ENCODE measurements at places on chromosomes 7 and 10. TPM values are rescaled to one million over a fixed set of nuclear protein-coding genes. Genes with fewer than 3 reads are reported as not detected.

DNA sequence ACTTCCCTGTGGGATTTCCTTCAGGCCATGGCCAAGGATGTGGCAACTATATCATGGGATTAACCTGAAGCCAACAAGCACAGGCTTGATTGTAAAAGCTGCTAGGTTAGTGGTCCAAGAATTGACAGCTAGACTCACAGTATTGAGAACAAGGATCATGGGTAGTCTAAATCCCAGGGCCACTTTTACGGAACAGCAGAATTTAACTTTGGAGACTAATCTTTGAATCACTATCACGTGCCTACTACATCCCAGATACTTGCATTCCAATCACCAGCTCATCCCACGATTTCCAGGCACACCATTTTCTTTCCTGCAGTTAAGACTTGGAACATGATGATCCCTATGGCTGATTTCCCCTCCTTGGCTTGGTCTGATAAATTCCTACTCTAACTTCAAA, 65.6 kb upstream of the ADO start:
- H3K4me3 ChIP-seq: no peak overlapping the region
- no peaks in the 10 kb centered on the region for H3K36me3 ChIP-seq
- H3K4me1 ChIP-seq: no peaks in the 10 kb centered on the region
- H3K27me3 ChIP-seq: no peaks in the 10 kb centered on the region
- no peak for DNase-seq

GRCh38 chr7:137965942-137966640, 35.8 kb downstream of the CREB3L2 start:
- DNase-seq: no peak
- H3K27ac ChIP-seq: no peak overlapping the region
- H3K27me3 ChIP-seq: no peaks in the 10 kb centered on the region
- H3K36me3 ChIP-seq: no peaks in the 10 kb centered on the region

- no peaks in the 10 kb centered on the region for H3K36me3 ChIP-seq
- H3K4me3 ChIP-seq: peak overlapping the region; percentile 39
- peak overlapping the region; percentile 78 for H3K27ac ChIP-seq
- H3K27me3 ChIP-seq: no peaks in the 10 kb centered on the region
- DNase-seq: no peak
- peaks cover 12% of the 10 kb centered on the region for H3K4me1 ChIP-seq
Measured at GRCh38 chr7:7761340-7761973, 43.0 kb upstream of the RPA3 start.

DNA sequence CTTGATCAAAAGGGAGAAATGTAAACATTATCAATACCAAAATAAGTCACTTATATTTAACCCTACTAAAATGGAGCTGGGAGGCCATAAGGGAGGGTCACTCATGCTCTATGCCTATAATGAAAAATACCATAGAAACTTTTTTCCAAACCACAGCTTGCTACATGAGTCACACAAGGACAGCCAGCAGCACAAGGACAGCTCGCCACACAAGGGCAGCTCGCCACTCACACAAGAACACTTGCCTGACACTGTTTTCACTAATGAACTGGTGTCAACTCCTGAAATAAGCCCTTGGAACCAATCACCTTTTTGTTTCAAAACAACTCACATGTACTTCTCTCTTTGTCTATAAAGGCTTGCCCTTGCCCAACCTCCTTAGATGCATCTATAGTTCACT, 43.3 kb downstream of the FRMPD2 start:
- no peak overlapping the region for H3K4me3 ChIP-seq
- H3K36me3 ChIP-seq: no peaks in the 10 kb centered on the region
- no peak overlapping the region for H3K27ac ChIP-seq
- no peaks in the 10 kb centered on the region for H3K27me3 ChIP-seq

- no peak for DNase-seq
- no peaks in the 10 kb centered on the region for H3K4me1 ChIP-seq
- H3K27ac ChIP-seq: no peak overlapping the region
- H3K4me3 ChIP-seq: no peak overlapping the region
- H3K36me3 ChIP-seq: no peaks in the 10 kb centered on the region
Measured at GRCh38 chr7:142629588-142630260, 119.5 kb upstream of the PRSS1 start.

DNA sequence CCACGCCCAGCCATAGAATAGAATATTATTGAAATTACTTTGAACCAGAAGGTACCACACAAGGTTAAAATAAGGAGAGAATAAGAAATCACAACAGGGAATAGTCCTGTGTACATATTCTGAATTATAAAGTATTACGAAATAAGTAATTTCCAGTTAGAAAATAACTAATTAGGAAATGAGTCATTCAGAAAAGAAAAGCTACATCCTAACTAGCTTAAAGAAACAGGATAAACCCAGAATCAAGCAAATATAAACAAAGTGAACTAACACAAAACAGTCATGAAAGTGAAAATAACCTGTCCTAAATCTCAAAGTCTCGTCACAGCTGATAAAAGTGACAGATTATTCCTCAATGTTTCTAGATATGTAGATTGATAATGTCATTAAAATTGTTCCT, 74.8 kb upstream of the NEBL start:
- no peak for DNase-seq
- H3K27ac ChIP-seq: no peak overlapping the region
- no peak overlapping the region for H3K4me3 ChIP-seq
- H3K4me1 ChIP-seq: no peaks in the 10 kb centered on the region

DNA sequence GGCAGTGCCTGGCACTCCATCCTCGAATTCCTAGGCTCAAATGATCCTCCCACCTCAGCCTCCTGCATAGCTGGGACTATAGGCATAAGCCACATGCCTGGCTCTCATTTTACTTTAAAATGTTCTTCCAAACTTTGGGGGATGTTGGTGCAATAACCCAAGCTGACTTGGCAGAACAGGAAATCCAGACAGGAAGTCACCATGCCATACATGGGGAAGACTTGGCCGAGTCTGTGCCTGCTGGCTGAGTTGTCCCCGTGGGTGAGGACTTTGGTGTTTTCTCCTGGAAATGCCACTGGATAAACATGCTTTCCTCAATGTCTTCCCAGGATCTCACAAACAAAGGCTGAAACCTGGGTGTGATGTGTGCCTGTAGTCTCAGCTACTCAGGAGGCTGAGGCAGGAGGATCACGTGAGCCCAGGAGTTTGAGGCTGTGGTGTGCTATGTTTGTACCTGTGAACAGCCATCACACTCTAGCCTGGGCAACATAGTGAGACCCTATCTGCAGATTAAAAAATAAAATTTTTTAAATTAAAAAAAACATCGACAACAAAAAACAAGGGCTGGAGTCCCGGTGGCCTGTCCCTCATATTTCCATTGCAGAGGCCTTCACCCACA, 19.8 kb downstream of the HKDC1 start:
- DNase-seq: no peak
- no peaks in the 10 kb centered on the region for H3K36me3 ChIP-seq

- no peaks in the 10 kb centered on the region for H3K27me3 ChIP-seq
- peak overlapping the region; percentile 69 for H3K27ac ChIP-seq
- peaks cover 55% of the 10 kb centered on the region for H3K4me1 ChIP-seq
- H3K4me3 ChIP-seq: no peak overlapping the region
- no peak for DNase-seq
- no peaks in the 10 kb centered on the region for H3K36me3 ChIP-seq
Measured at GRCh38 chr10:4059471-4060138, 274.6 kb upstream of the KLF6 start.

DNA sequence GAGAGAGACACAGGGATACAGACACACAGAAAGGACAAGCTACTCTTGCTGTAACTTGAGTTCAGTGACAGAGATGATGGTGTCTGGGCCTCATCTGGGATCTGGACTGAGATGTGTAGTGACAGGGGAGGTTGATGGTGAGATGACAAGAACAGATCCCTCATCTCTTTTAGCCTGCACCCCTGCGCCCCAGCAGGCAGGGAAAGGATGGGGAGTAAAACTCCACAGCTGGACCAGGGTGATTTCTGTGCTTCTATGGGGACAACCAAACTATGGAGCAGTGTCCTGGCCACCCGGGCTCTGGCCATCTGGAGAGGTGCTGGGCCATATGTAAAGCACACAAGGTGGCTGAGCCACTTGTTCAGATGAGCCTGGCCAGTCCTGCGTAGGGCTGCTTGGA, 4.5 kb upstream of the LRRC18 start:
- H3K4me3 ChIP-seq: no peak overlapping the region
- no peaks in the 10 kb centered on the region for H3K36me3 ChIP-seq
- no peak overlapping the region for H3K27ac ChIP-seq
- H3K4me1 ChIP-seq: peaks cover 5% of the 10 kb centered on the region

GRCh38 chr10:70540789-70541360, 61.7 kb downstream of the PRF1 start:
- no peak for DNase-seq
- no peaks in the 10 kb centered on the region for H3K4me1 ChIP-seq
- no peak overlapping the region for H3K27ac ChIP-seq

DNA sequence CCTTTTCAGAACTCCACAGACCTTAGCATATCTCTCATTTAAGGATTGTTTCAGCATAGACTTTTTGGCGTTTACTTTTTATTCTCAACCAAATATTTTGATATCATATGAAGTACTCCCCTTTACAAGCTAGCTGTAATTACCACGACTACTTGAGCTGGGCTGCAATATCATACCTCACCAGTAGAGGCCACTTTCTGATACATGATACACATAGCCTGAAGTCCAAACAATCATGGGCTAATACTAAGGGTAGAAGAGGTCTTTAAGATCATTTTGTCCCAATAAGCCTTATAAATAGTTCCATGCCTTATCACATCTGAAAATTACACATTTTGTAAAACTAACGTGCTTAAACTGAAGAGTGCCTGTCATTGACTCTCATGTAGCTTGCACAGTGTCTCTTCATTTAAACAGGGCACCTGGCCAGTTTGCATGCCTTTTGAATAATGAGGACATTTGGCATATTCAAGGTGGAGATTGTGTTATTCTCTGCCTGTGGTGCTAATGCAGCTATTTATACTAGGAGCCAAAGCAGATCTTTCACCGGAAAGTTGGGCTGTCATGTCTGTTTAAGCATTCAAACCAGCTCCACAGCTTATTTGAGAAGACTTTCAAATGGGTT, 403.7 kb upstream of the ZMIZ1 start:
- no peak overlapping the region for H3K27ac ChIP-seq
- H3K27me3 ChIP-seq: no peaks in the 10 kb centered on the region
- no peak overlapping the region for H3K4me3 ChIP-seq
- H3K4me1 ChIP-seq: no peaks in the 10 kb centered on the region
- no peaks in the 10 kb centered on the region for H3K36me3 ChIP-seq
- DNase-seq: no peak

DNA sequence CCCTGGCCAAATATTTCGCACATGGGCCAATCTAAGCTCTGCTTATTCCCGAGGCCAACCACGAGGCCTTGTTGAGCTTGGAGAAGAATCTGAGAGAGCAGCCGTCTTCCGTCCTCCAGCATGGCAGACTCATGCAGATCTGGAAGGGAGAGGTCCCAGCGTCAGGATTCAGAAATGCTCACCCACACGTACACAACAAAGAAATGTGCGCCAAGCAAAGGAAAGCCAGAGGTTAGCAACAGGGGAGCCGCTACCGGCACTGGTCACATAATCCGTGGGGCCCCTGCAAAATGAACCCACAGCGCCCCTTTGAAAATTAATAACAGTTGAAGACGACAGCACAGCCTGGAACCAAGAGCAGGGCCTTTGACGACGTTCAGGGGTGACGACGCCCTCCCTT, 25.4 kb upstream of the PRKAG2 start:
- no peak overlapping the region for H3K4me3 ChIP-seq
- no peak for DNase-seq
- H3K36me3 ChIP-seq: no peaks in the 10 kb centered on the region
- no peaks in the 10 kb centered on the region for H3K27me3 ChIP-seq
- H3K4me1 ChIP-seq: no peaks in the 10 kb centered on the region

- H3K4me1 ChIP-seq: peaks cover 2% of the 10 kb centered on the region
- DNase-seq: no peak
- H3K27ac ChIP-seq: no peak overlapping the region
- no peaks in the 10 kb centered on the region for H3K27me3 ChIP-seq
- no peaks in the 10 kb centered on the region for H3K36me3 ChIP-seq
Measured at GRCh38 chr10:111698711-111699110, 484.9 kb downstream of the GPAM start.

GRCh38 chr7:8597565-8597964, 164.2 kb downstream of the NXPH1 start:
- no peak for DNase-seq

DNA sequence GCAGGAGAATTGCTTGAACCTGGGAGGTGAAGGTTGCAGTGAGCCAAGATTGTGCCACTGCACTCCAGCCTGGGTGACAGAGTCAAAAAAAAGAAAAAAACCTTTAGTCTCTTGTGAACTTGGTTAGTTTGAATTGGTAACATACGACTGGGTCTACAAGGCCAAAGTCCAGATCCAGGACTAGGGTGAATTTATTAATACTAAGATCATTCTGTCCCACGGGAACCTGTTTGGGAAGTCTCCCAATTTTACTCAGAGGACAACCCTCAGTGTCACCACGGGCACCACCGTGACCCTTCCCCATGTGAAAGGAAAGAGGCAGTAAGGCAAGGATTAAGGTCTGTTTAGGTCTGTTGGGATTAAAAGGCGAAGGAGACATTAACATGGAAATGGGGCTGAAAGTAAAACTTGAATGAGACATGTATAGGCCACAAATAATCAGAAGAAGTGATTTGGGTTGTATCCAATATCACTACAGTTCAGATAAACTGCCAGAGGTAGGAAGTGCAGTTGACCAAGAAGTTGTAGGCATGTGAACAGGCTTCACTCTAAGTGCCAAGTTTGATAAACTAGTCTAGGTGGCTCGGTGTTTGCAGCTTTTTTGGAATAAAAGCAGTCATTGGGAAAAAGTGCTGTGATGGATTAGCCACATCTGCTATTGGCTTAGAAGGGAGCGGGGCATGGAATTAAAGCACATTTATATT, 30.7 kb downstream of the MYOF start:
- H3K4me3 ChIP-seq: no peak overlapping the region
- peaks cover 50% of the 10 kb centered on the region for H3K36me3 ChIP-seq
- no peak for DNase-seq
- peaks cover 22% of the 10 kb centered on the region for H3K4me1 ChIP-seq
- H3K27me3 ChIP-seq: no peaks in the 10 kb centered on the region

GRCh38 chr10:117499248-117500105, 43.1 kb upstream of the EMX2 start:
- H3K4me1 ChIP-seq: peaks cover 4% of the 10 kb centered on the region
- H3K27ac ChIP-seq: no peak overlapping the region
- DNase-seq: no peak
- no peak overlapping the region for H3K4me3 ChIP-seq

DNA sequence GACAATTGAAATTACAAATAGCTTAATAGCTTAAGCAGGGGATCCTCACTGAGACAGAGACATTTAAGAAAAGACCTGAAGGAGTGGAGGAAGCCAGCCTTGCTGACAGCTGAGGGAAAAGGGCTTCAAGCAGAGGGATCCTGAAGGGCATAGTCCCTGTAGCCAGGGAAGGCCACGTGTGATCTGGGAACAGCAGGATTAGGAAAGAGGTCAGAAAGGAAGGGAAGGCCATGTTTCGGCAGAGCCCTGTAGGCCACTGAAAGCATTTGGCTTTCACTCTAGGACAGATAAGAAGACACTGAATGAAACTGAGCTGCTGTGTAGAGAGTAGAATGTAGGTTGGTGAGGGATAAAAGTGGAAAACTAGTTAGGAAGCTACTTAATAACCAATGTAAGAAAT, 3.4 kb upstream of the AKR1C8 start:
- no peak overlapping the region for H3K27ac ChIP-seq
- no peaks in the 10 kb centered on the region for H3K4me1 ChIP-seq
- DNase-seq: no peak
- no peaks in the 10 kb centered on the region for H3K36me3 ChIP-seq
- no peak overlapping the region for H3K4me3 ChIP-seq
- no peaks in the 10 kb centered on the region for H3K27me3 ChIP-seq

AZGP1 gene
- total RNA-seq: 2.7 TPM

DMBT1 gene
- total RNA-seq: not detected

DOCK4 gene
- total RNA-seq: 40.3 TPM

GARIN1A gene
- total RNA-seq: 1.5 TPM

CAMK2B gene
- total RNA-seq: 3.2 TPM

GHRHR gene
- not detected for total RNA-seq

OR2A7 gene
- 7.4 TPM for total RNA-seq

HMX3 gene
- not detected for total RNA-seq
